Stimulated activated CD8-positive, alpha-beta memory T cell treated with anti-CD3 and anti-CD28 coated beads, Interleukin-7, amount 100 ng/mL, for 1 hour (primary cell): ENCODE measurements at places on chromosomes 11 and 22.

DNA sequence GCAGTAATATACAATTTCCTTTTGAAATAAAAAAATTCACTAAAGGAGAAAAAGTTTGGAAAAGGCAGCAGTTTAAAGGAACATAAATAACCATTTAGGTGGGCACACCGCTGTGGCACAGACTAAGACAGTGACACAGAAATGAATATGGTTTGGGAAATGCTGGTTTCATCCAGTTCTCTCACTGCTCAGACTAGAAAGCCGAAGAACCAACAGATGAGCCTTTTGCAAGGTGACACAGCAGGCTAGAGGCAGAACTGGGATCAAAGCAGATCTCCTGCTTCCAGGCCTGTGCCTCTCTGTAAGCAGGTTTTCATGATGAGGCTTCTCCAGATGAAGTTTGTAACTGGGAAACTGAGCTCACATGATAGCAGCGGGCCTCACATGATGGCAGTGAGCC is 380.0 kb upstream of the NARS2 start:
- no peak for DNase-seq

- DNase-seq, result no peak
These were observed 30.6 kb downstream of the SCGB1A1 start for GRCh38 chr11:62449451-62449851.

GRCh38 chr22:39457198-39457555 is 365 bp downstream of the MGAT3 start:
- no peak for DNase-seq

DNA sequence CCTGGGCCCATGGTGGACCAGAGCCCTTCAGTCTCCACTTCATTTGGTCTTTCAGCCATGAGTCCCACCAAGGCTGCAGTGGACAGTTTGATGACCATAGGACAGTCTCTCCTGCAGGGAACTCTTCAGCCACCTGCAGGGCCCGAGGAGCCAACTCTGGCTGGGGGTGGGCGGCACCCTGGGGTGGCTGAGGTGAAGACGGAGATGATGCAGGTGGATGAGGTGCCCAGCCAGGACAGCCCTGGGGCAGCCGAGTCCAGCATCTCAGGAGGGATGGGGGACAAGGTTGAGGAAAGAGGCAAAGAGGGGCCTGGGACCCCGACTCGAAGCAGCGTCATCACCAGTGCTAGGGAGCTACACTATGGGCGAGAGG is 4.3 kb downstream of the ZBTB16 start:
- DNase-seq, result no peak

GRCh38 chr22:28132466-28132865 is 213.4 kb upstream of the PITPNB start:
- no peak for DNase-seq

GRCh38 chr11:41309111-41309522 is 150.3 kb downstream of the LRRC4C start:
- no peak for DNase-seq

- DNase-seq, result no peak
These were observed 21.0 kb upstream of the OR5AK2 start for GRCh38 chr11:56967726-56968125.

DNA sequence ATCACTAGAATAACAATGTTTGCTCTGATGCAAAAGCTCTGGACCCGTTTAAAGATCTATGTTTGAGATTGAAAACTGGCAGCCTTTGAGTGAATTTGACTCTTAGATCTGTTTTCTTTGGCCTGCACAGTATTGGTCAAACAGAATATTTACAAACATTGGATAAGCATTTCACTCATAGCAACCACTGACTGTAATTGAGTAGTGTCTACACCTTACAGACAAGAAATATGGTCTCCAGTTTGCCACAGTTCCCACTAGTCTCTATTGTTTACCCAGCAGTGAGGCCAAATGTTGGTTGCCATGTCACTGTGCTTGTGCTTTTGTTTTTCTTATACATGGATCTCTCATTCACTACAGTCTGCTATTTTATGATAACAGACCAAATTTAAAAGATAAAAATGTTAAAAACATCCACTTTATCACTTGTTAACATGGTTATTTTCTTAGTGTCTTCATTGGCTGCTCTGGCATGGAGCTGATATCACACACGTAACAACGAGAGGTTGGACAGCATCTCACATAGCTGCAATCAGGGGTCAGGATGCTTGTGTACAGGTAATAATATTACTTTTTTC is 12.2 kb downstream of the ANKRD42 start:
- no peak for DNase-seq

DNA sequence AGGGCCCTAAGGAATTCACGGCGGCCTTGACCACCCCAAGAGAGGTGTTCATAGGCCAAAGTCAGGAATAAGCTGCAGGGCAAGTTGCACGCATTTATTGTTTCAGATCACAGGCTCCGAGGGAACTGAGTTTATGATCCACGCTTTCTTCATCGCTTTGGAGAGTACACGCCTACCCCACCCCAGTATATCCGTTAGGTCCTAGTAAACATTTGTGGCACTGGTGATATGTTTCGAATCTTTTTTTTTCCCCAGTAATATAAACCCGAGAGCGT is 805 bp downstream of the GANAB start:
- DNase-seq, result no peak

DNA sequence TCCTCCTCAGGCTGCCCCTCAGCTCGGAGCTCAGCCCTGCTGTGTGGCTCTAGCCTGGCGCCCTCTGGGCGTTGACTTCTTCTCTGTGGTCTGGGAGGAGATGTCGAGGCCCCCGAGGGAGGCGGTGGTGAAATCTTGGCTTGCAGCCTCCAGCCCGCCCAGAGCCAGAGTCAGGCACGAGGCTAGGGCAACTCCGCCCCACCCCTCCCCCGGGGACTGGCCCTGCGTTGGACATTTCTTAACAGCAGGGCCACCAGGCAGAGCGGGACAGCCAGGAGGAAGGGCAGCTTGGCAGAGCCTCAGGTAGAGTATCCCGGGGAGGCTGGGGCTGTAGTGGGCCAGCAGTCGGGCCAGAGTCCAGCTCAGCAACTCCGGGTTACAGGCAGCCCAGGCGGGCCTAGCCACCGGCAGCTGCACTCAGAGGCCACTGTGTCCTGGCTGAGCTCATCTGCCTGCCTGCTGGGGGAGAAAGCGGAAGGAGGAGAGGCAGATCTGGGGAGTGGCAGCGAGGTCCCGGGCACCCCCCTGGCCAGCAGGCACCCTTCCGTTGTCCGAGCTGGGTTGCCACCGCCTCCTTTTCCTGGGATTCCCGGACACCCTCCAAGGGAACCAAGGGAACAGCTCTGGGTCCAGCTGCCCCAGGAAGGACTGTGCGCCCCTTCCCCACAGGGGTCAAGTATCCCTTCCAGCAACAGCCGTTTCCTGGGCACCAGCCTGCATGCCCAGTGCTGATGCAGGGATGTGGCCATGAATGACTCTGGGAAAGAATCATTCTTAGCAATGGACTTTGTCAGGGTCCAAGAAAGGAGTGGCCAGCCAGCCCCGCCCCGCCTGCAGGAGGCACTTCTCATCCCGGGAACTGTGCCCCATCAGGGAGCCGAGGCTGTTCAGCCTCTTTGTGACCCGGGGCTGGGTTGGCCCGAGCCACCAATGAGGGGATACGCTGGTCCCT is at the start of gene ALDH3B1:
Gene ALDH3B1, plus strand, starts transcription at position 238 of the 952 bp plus-strand sequence. CDS start 4,971 bp downstream, outside the sequence.
- DNase-seq, result no peak
